ACHN (cell line): ENCODE measurements at places on chromosomes 7 and 10.

DNA sequence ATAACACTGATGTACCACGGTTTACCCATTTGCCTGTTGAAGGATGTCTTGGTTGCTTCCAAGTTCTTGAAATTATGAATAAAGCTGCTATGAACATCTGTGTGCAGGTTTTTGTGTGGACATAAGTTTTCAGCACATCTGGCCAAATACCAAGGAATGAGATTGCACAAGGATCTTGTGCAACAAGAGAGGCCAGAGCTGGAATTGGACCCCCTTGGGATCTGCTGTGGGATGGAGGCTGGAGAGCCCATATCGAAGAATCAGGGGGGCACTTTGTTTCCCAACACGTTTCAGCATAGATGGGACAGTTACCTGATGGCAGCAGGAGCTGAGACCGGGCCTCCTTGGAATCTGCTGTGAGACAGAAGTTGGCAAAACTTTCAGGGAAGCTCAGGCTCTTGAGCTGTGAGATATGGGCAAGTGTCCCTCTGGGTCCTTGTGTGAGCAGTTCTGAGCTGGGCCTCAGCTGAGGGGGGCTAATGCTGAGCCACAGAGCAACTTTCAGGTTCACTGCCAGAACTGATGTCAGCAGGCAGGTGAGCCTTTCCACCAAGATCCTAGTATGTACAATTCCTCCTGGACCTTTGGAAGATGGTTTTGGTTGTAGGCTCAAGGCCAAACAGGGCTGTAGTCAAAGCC lies 115.2 kb upstream of the RAB18 start:
- no peak for DNase-seq

GRCh38 chr7:139972029-139972428 lies 90.7 kb downstream of the PARP12 start:
- DNase-seq = no peak

GRCh38 chr7:155534691-155535090 lies 11.7 kb downstream of the CNPY1 start:
- DNase-seq = no peak

DNA sequence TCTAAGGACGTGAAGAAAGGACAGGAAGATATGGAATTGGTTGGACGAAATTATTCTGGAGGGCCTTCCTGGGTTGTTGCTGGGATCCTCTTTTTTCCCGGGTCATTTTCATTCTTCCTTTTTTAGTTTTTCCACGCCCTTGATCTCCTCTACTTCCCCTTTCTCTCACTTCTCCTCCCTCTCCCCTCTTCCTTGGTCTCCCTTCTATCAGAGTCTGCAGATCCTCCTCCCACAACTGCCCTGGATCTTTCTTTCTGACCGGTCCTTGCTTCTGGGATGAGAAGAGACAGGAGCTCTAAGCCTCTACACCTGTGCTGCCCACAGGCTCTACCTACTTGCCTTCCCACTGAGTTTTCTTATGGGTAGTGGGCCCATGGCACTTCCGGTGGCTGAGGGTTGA lies 103.7 kb upstream of the RELN start:
- DNase-seq = no peak

DNA sequence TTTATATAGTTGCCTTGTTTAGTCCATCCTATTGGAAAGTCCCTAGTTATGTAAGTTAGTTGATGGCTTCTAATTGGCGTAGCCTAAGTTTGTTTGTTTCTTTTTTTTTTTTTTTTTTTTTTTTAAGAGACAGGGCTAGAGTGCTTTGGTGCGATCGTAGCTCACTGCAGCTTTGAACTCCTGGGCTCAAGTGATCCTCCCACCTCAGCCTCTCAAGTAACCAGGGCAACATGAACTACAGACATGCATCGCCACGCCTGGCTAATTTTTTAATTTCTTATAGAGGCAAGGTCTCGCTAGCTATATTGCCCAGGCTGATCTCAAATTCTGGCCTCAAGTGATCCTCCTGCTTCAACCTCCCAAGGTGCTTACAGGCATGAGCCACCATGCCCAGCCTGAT lies 7.1 kb downstream of the CSGALNACT2 start:
- DNase-seq = no peak

DNA sequence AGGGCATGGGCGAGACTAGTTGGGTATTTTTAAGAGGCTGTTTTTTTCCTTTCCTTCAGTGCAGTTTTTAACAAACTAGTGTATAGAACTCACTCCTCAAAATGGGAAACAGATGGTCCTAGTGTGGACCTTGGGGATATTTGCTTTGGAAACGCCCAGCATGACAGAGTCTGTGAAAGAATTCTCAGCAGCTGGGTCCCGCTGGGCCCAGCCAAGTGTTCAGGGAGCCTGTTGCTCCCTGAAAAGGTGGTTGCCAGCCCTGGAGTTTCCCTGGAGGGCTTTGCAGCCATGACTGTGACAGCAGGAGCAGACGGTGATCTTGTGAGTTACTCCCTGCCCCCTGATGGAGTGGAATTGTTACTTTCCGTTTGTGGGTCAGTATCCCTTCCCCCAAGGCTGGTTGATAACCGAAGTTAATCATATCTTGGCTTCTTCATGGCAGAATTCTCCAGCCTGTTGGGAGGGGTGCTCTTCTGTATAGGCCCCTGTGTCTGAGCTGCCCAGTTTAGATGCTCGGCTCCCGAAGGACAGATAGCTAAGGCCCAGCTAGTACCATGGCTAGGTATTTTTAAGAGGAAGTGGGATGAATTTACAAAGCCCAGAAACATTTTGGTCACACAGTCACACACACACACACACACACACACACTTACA lies 278.6 kb upstream of the HABP2 start:
- DNase-seq = no peak
